ENCODE measurements at places on chromosomes 2 and 18.

DNA sequence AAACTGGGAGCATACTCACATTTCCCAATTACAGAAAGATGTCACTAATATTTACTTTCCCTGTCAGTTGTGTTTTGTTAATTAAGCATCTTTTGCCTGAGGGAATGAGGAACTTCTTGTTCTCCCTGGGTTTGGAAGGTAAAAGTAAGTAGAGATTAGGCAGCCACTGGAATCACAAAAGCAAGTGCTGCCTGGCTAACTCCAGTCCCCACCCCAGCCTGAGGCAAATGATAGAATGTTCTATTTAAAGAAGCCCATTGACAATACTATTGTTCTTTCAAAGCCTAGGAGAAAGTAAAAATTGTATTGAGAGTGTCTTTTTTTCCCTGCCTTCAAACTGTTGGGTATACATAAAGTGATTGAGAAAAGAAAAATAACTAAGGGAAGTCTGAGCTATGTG is 93.8 kb downstream of the MBD2 start:
- DNase-seq = no peak

DNA sequence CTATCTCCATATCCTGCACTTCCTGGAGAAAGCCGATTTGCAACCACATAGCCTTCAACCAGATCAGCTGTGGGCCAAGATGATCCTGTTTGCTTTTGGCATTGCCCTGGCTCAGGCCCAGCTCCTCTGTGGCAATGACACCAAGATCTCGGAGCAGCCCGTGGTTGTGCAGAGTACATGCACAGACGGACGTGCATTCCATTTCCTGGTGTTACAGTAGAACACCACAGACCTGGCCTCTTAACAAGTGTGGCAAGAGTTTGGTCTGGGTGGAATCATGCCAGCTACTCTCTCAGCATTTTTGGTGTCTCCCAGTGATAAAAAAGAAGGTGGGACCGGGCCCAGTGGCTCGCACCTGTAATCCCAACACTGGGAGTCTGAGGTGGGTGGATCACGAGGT is 20.0 kb downstream of the MALT1 start:
- no peak for DNase-seq

- DNase-seq = no peak
These were observed 316.5 kb downstream of the SETBP1 start for GRCh38 chr18:44997174-44997573.

- DNase-seq = no peak
These were observed 58.2 kb upstream of the FZD7 start for GRCh38 chr2:201975434-201975833.

GRCh38 chr2:71516253-71516888 is 63.0 kb downstream of the DYSF start:
- DNase-seq = no peak

GRCh38 chr2:195808189-195808588 is 151.2 kb downstream of the SLC39A10 start:
- no peak for DNase-seq

DNA sequence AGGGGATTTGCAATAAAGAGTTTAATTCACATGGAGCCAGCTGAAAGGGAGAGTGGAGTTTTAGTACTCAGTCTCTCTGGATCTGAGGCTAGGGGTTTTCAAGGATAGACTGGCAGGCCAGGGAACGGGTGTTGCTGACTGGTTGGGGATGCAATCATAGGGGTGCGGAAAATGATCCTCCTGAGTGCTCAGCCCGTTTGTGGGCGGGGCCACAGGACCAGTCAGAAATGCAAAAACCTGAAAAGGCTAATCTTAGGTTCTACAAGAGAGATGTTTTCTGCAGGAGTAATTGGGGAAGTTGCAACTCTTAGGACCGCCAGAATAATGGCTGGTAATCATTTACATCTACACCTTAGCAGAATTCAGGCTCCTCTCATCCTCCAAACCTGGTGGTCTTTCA is 2.5 kb downstream of the NFU1 start:
- no peak for DNase-seq

DNA sequence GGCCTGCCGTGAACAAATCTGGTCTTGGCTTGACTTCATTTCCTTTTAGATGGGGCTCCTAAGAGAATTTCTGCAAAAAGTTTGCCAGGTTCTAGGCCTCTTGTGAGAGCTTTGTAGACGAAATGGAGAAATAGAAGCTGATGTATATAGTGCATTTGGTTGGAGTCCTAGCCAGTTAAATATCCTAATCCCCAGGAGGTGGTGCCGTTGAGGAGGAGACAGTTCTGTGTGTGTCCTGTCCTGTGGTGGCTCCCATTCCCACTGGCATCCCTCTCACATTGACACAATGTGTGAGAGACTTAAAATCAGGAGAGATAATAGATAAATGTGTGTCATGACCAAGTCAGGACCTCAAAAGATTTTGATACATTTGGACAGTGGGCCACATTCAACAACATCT is 34.6 kb upstream of the DNER start:
- DNase-seq = no peak

- DNase-seq = no peak
These were observed 94.8 kb downstream of the FTCDNL1 start for GRCh38 chr2:199756211-199756610.

DNA sequence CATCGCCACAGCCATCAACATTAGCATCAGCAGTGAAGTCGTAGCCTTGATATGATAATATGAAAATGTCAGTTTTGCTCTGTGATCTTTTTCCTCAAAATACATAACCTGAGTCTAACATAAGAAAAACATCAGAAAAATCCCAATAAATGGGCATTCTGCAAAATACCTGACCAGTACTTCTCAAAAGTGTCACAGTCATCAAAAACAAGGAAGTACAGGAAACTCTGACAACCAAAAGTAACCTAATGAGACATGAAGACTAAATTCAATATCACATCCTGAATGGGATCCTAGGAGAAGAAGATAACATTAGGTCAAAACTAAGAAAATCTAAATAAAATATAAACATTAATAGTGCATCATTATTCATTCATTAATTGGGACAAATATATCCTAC is 1731.0 kb downstream of the SUCLG1 start:
- DNase-seq = no peak

- DNase-seq = no peak
These were observed 109.1 kb downstream of the CABLES1 start for GRCh38 chr18:23244401-23244800.

- no peak for DNase-seq
These were observed 787 bp upstream of the TBR1 start for GRCh38 chr2:161415034-161415986.

- DNase-seq = no peak
These were observed 17.8 kb upstream of the KLHL30 start for GRCh38 chr2:238120463-238121298.

DNA sequence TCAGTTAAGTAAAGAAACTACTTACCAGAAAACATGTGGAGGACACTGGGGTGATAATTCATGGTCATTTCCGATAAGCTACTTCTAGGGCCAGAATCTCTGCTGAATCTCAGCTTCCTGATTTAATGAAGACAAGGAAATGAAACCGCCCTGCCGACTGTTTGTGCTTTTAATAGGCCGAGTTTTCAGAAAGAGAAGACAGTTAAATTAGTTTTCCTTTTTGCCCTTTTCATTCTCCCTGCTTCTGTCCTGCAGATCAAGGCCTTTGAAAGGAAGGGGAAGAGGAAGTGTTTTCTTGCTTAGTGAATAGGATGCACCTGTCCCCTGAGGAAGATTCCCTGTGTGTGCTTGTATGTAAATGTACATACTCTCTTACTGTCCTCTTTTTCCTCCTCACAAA is 126.6 kb downstream of the SH3RF3 start:
- no peak for DNase-seq

- no peak for DNase-seq
These were observed 110.4 kb downstream of the CDC42EP3 start for GRCh38 chr2:37560863-37561614.

- no peak for DNase-seq
These were observed 83.3 kb downstream of the RTP5 start for GRCh38 chr2:241952816-241953215.

- DNase-seq = peak; percentile 9
These were observed 91.5 kb downstream of the DYM start for GRCh38 chr18:49368876-49369440.

- no peak for DNase-seq
These were observed 167.9 kb downstream of the CTIF start for GRCh38 chr18:48706731-48707130.

DNA sequence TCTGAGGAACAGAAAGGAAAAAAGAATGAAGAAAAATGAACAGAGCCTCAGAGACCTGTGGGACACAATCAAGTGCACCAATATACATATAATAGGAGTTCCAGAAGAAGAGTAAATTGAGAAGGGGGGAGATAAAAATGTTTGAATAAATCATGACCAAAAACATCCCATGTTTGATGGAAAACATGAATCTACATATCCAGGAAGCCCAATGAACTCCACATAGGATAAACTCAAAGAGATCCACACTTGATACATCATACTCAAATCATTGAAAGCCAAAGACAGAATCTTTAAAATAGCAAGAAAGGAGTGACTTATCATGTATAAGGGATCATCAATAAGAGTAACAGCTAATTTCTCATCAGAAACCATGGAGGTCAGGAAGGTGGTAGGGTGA is 80.0 kb downstream of the COA5 start:
- DNase-seq = no peak

DNA sequence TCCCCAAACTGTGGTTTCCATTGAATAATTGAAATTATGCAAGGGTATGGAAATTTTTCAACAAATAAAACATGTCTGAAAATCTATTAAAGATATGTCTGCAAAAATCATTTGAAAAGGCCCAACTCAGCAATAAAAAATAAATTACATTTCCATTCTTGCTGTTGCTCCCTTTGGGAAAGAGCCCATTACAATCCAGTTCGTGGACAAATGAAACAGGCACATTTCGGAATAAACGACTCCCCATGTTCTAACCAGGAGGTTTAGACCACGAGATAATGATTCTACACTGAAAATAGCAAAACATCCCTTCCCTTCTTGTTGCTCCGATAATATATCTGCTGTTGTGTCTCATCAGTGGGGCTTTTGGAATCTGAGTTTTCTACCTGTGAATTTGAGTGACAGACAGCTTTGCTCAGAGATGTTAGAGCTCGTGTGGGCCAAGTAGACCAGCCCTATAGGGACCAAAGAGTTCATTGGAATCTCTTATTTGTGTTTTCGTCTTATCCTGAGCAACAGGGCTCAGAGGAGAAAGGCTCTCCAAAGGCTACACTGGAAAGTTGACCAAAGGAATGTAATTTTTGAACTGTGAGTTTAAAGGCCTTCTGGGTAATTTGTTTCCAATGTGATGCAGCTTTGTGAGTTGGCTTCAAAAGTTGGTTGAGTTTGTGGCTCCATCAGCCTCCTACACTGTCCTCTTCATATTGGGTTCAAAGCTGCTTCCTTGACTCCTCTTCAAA is 119.5 kb downstream of the ACTR3 start:
- DNase-seq = no peak

- no peak for DNase-seq
These were observed 111.6 kb downstream of the FAM210A start for GRCh38 chr18:13614641-13615288.

GRCh38 chr2:148887350-148888002 is 12.4 kb downstream of the KIF5C start:
- no peak for DNase-seq

DNA sequence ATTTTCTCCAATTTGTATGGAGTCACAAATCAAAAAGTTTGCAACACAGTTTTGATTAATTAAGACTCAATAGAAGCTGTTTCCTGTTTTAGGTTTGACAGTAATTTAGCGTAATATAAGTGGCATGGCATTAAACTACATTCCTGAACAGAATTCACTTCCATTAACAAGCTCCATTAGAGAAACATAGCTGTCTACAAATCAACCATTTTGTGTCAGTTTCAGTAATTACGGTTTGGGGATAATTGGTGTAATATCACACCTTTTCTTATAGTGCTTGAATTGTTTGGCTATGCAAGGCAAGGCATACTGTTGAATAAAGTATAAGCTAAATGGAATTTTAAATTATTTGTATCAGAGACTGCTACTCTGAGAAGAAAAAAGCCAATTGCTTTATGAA is 585.5 kb downstream of the CBLN2 start:
- no peak for DNase-seq

DNA sequence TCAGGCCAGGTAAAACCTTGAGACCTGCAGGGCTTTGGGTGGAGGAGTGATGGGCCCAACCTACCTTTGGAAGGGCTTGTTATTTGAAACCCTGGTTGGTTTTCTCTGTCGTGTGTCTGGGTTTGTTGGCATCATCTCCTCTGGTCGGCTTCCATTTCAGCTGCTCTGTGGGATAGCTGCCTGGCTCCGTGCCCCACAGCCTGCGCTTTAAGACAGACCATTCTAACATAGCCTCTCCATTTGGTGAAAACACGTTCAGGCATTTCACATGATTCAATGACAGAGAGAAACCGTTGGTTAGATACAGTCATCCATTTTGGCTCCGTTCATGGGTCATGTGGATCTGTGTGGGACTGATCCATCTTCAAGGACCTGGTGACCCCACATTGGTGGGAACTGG is 37.0 kb upstream of the LYPD6B start:
- no peak for DNase-seq

DNA sequence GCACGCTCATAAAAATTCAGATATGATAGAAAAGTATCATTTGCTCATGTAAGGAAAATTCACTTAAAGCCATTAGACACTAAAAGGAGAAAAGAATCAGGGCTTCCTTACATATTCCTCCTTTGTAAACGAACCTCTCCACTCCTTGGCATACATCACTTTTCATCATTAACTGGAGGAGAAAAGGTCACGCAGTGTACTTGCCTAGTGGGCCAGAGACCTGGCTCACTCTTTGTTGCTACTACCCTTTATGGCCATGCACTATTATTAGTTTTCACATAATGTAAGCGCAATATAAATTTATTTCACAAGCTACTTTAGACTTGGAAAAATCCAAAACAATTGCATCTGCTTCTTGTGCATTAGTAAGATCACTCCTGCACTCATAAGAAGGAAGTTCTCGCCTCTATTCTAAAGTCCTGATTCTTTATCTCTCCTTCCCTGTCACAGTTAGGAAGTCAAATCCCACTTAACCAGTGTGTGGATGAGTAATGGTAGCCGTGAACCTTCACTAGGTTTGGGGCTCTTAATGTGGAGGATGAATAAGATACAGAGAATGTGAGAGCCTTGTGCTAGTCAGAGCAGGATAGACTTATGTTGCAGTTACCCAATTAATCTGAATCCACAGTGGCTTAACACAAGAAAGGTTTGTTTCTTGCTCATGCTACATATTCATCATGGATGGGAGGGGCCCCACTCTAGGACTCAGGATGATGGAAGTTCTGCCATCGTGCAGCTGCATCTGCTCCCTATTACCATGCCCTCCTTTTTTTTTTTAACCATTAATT is 115.0 kb upstream of the GLS start:
- no peak for DNase-seq
